T-helper 2 cell treated with Interferon-gamma antibody and Interleukin-4, amounts not matched to agents 5 μg/mL and 100 μg/mL, for 36 hours (primary cell): ENCODE measurements at places on chromosomes 3 and 15.

GRCh38 chr3:196207833-196208607 is 3.2 kb downstream of the ZDHHC19 start:
- peak overlapping the region; percentile 55 for H3K27ac ChIP-seq
- H3K4me3 ChIP-seq = peak overlapping the region; percentile 83
- peaks cover 11% of the 10 kb centered on the region for H3K4me1 ChIP-seq
- H3K27me3 ChIP-seq = peaks cover 19% of the 10 kb centered on the region

- H3K36me3 ChIP-seq = no peaks in the 10 kb centered on the region
- no peaks in the 10 kb centered on the region for H3K4me1 ChIP-seq
- H3K27ac ChIP-seq = no peak overlapping the region
Observed at GRCh38 chr3:77799278-77799677, 759.4 kb downstream of the ROBO2 start.

GRCh38 chr3:181329024-181329423 is 339.5 kb upstream of the DNAJC19 start:
- H3K27ac ChIP-seq = no peak overlapping the region
- no peak for DNase-seq
- H3K27me3 ChIP-seq = no peaks in the 10 kb centered on the region
- H3K4me3 ChIP-seq = no peak overlapping the region
- no peaks in the 10 kb centered on the region for H3K4me1 ChIP-seq
- H3K36me3 ChIP-seq = no peaks in the 10 kb centered on the region

- peaks cover 7% of the 10 kb centered on the region for H3K27me3 ChIP-seq
- H3K27ac ChIP-seq = no peak overlapping the region
- H3K4me1 ChIP-seq = no peaks in the 10 kb centered on the region
Observed at GRCh38 chr3:140706360-140706759, 28.5 kb downstream of the TRIM42 start.

GRCh38 chr3:178200316-178200715 is 335.9 kb upstream of the KCNMB2 start:
- DNase-seq = no peak
- H3K27ac ChIP-seq = no peak overlapping the region
- H3K27me3 ChIP-seq = no peaks in the 10 kb centered on the region
- no peaks in the 10 kb centered on the region for H3K4me1 ChIP-seq
- H3K36me3 ChIP-seq = no peaks in the 10 kb centered on the region
- no peak overlapping the region for H3K4me3 ChIP-seq

- DNase-seq = no peak
- H3K36me3 ChIP-seq = no peaks in the 10 kb centered on the region
- no peak overlapping the region for H3K4me3 ChIP-seq
- peaks cover 11% of the 10 kb centered on the region for H3K4me1 ChIP-seq
- H3K27ac ChIP-seq = no peak overlapping the region
- H3K27me3 ChIP-seq = peaks cover 3% of the 10 kb centered on the region
Observed at GRCh38 chr3:114408736-114409670, 115.2 kb downstream of the TIGIT start.

DNA sequence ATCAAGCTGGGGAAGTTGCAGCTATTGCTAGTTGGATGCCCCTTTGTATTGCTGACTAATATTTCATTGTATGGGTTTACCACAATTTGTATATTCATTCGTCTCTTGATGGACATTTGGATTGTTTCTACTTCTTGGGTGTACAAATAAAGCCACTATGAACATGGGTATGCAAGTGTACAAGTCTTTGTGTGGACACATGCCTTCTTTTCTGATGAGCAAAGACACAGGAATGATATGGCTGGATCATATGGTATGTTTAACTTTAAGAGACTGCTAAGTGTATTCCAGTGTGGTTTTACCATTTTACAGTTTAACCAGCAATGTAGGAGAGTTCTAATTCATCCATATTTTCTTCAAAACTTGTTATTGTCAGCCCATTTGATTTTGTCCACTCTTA is 32.2 kb downstream of the NECTIN3 start:
- no peak for DNase-seq
- H3K36me3 ChIP-seq = no peaks in the 10 kb centered on the region

DNA sequence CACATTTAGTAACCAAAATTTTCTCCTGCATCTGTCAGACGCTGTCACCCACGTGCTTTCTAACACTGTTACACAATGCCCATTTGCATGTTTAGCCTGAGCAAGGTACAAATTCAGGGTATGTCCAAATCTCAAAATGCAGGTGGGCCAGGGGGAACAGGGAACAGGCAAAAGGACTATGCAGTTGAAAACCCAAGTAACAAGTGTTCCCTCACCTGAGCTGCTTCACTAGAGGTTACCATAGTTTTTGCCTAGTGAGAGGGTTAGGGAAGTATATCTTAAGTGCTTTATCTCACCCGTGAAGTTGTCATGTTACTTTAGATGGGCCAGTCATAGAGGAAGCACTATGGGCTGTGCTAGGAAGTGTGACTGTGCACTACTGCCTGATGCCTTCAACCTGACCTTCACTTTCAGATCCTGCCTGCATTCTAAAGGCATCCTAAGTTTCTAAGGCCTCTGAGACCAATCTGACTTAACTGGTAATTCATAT is 6.0 kb upstream of the TMEM87A start:
- peaks cover 14% of the 10 kb centered on the region for H3K36me3 ChIP-seq
- H3K4me1 ChIP-seq = peaks cover 22% of the 10 kb centered on the region
- peak overlapping the region; percentile 26 for H3K27ac ChIP-seq
- H3K4me3 ChIP-seq = no peak overlapping the region

GRCh38 chr3:4416961-4417360 is 50.1 kb downstream of the SUMF1 start:
- H3K4me3 ChIP-seq = no peak overlapping the region
- DNase-seq = no peak
- no peak overlapping the region for H3K27ac ChIP-seq
- H3K27me3 ChIP-seq = no peaks in the 10 kb centered on the region
- H3K4me1 ChIP-seq = peaks cover 4% of the 10 kb centered on the region

DNA sequence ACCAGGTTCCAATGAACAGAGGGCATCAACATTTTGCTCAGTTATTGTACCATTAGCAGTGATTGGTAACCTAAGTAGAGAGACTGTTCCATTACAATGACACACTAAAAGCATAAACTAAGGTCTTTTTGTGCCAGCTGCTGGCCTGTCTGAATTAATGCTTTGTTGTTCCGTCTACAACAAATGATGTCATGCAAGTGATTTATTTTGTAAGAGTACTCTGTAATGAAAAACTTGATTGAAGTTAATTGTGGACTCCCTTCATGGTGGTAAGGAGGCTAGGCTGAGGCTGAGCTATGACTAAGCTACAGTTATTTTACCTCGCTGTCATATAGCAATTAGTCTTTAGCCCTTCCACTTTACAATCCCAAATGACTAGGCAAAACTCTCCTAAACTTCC is 23.2 kb downstream of the RCN2 start:
- H3K4me1 ChIP-seq = peaks cover 10% of the 10 kb centered on the region
- peaks cover 7% of the 10 kb centered on the region for H3K27me3 ChIP-seq
- H3K4me3 ChIP-seq = no peak overlapping the region
- H3K27ac ChIP-seq = no peak overlapping the region
- peaks cover 7% of the 10 kb centered on the region for H3K36me3 ChIP-seq
- no peak for DNase-seq

DNA sequence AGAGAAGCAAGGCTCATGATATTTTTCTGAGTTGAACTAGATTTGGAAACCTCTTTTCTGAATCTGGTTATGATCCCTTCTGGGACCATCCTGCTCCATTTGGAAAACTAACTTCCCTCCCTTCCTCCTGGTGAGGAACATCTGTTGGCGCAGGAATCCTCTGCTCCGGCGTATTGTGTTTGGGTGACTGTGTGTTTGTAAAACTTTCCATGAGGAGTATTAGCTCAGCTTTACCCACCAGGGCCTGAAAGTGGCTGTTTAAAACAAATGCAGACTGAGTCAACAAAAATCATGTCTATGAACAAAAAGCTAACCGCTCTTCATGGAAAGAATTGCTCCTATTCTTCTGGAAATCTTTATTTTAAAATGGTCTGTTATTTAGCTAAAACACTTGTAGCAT is 17.7 kb downstream of the STARD9 start:
- H3K27ac ChIP-seq = no peak overlapping the region
- H3K27me3 ChIP-seq = no peaks in the 10 kb centered on the region
- H3K36me3 ChIP-seq = peaks cover 11% of the 10 kb centered on the region
- H3K4me1 ChIP-seq = peaks cover 4% of the 10 kb centered on the region

DNA sequence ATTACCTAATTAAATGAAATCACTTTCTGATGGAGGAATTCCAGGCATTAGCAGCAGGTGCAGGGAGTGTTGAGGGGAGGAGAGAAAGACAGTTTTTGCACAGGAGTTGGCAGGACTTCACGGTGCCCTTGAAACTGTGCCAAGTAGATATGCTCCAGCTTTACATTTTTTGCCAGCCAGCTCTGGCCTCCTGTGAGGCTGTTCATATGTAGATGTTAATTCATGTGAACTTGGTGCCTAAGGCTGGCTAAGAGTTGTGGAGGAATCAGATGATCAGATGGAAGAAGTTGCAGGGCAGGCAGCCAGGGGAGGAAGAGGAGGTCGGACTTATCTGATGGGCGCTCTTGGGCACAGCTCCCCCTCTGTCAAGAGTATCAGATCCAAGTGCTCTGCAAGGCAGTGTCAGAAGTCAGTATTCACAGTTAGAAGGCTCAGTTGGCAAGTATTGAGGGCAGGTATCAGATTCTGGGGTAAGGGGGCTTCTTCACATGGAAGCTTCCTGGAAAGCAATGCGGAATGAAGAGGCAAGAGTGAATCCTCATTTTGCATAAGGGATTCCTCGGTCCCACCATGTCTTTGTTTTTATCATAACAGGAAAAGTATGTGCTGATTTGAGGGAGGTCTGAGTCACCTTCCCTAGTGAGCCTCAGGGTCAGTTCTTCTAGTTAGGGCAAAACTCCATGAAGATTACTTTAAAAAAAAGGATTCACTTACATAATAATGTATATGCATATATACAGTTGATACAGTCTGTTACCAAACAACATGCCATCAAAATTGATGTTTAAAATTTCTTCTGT is 172.6 kb upstream of the UMPS start:
- H3K4me3 ChIP-seq = no peak overlapping the region
- peaks cover 52% of the 10 kb centered on the region for H3K27me3 ChIP-seq
- DNase-seq = no peak
- H3K27ac ChIP-seq = no peak overlapping the region
- peaks cover 4% of the 10 kb centered on the region for H3K4me1 ChIP-seq
- no peaks in the 10 kb centered on the region for H3K36me3 ChIP-seq

DNA sequence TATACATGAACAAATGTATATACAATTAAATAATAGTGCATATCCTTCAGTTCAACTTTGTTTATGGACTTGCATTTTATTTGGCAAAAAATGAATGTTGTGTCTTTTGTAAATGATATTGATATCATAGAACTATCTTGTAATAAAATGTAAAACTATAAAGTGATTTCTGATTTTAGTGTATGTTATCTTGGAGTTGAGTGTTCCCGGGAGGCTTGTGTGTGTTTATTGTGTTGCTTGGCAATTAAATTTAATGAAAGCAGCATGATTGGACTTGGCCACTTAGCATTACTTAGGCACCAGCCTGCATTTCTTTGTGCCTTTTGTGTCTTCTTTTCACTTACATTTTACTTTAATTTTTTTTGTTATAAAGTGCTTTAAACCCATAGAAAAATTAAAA is 10.6 kb downstream of the ARHGEF26 start:
- no peaks in the 10 kb centered on the region for H3K36me3 ChIP-seq
- peaks cover 2% of the 10 kb centered on the region for H3K27me3 ChIP-seq
- no peak for DNase-seq
- H3K4me1 ChIP-seq = no peaks in the 10 kb centered on the region
- H3K4me3 ChIP-seq = no peak overlapping the region
- H3K27ac ChIP-seq = no peak overlapping the region

DNA sequence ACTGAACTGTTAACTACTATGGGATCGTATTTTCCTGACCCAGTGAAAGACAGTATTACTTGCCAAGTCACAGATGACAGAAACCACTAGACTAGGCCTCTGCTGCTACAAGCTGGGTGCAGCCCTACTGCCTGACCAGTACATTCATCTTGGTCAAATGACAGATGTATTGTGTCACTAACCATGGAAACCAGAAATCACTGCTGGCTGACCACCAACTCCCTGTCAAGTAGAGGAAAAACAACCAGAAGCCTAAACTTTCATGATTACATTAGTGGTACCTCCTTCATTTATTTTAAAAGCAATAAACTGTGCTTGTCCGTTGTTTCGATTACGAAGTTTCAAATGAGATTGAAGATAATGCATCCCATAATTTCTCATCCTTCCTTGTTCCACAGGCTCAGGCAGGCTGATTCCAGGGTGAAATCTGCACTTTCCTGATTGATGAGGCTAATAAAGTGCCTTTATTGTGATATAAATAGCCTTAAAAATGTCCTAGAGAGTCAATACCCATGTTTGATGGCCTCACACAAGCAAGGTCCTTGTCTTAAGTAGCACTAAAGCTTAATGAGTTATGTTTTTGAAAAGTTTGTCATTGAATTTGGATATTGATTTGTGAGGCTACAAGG is 309.7 kb downstream of the LSAMP start:
- no peaks in the 10 kb centered on the region for H3K27me3 ChIP-seq
- H3K4me3 ChIP-seq = no peak overlapping the region
- DNase-seq = no peak
- no peaks in the 10 kb centered on the region for H3K36me3 ChIP-seq

GRCh38 chr3:65277798-65278197 is 590.0 kb upstream of the ADAMTS9 start:
- no peaks in the 10 kb centered on the region for H3K27me3 ChIP-seq
- H3K4me3 ChIP-seq = no peak overlapping the region
- H3K4me1 ChIP-seq = no peaks in the 10 kb centered on the region
- no peak overlapping the region for H3K27ac ChIP-seq
- DNase-seq = no peak

DNA sequence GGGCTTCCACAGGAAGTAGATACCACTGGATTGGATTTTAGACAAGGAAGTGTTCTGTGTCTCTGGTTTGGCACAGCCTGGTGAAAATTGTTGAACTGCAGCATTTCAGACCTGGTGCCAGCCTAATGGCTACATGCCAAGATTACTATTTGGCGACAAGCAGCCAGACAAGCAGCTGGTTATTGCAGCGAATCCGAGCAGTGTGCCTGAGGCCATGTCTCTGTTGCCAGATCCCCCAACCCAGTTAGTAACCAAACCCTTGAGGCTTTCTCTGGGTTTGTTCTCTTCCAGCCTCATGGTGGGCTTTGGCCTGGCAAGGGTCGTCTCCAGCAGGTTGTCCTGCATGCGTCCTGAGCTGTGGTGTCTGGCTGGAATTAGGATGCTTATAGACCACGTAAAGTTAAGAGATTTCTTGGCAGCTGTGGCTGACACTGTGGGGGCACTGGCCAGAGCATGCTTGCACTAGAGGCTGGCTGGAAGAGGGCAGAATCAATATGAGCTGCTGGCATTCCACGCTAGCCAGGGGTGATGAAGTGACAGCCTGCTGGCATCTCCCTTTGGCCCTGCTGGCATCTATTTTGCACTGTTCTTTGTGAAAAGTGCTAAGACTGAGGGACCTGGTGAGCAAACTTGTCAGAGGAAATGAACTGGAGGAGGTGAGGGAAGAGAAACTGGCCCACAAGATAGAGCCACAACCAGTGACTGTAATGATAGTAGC is 172.6 kb downstream of the RBMS3 start:
- no peaks in the 10 kb centered on the region for H3K4me1 ChIP-seq
- no peaks in the 10 kb centered on the region for H3K36me3 ChIP-seq
- H3K4me3 ChIP-seq = no peak overlapping the region
- no peak overlapping the region for H3K27ac ChIP-seq
- DNase-seq = no peak
- H3K27me3 ChIP-seq = no peaks in the 10 kb centered on the region

- no peaks in the 10 kb centered on the region for H3K27me3 ChIP-seq
- no peaks in the 10 kb centered on the region for H3K36me3 ChIP-seq
- H3K4me1 ChIP-seq = peaks cover 30% of the 10 kb centered on the region
- peak; percentile 84 for DNase-seq
Observed at GRCh38 chr3:41117398-41117870, 81.9 kb upstream of the CTNNB1 start.

- H3K36me3 ChIP-seq = no peaks in the 10 kb centered on the region
- H3K27ac ChIP-seq = no peak overlapping the region
- no peak for DNase-seq
- peaks cover 8% of the 10 kb centered on the region for H3K27me3 ChIP-seq
- H3K4me3 ChIP-seq = no peak overlapping the region
Observed at GRCh38 chr15:39680868-39681267, 100.0 kb downstream of the THBS1 start.
